ENCODE measurements at places on chromosomes 5 and 9.
A peak's percentile ranks its signal among the peaks of the same experiment; 100 is the strongest.

DNA sequence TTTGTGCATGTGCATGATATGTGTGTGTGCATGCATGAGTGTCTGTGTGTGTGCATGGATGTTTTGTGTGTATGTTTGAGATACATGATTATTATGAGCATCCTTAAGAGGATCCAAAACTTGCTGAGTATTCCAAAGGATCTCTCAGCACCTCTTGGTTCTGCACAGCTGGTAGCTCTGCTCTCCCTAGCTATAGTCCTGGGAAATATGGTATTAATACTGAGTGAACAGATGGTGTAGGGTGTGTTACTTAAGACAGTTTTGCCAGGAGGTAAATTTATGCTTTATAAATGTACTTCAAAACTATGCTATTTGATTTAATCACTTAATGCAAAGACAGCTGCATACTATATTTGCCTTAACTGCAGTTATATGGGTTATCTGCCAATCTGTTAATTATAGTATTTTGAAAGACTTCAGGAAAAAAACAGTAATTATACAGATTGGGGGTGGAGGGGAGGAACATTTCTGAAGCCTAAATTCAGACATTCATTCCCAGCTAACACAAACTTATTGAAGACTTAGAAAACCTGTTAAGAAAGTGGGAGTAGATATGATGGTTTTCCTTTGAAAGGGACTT lies 215.5 kb downstream of the MPDZ start:
- no peak for DNase-seq

DNA sequence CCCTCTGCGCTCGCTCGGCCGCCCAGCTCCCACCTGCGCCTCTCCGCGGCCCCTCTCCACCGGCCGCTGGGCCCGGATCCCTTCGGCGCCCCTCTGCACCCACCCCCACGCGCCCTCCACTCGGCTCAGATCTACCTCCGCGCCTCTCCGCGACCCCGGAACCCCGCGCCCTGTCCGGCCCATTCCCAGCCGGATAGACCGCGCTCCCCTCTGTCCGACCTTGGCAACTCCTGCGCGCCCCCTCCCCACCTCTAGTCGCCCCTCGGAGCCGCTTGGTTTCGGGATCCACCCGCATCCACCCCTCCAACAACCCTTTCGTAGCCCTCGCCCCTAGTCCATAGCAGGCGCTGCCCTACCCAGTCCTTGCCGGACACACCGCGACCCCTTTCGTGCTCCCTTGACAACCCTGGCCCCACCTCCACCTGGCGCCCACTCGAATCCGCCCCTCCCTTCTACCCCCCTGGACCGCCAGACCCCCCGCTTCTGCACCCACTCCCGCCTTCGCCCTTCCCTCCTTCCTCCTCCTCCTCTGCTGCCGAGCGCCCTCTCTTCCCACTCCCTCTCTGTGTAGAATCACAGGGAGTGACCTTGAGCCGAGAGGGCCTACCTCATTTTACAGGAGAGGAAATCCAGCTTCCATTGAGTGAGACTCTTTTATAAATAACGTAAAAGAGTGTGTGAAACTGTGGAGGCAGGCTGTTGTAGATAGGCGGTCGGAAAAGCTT lies 525 bp upstream of the AK3 start:
- DNase-seq, result no peak

DNA sequence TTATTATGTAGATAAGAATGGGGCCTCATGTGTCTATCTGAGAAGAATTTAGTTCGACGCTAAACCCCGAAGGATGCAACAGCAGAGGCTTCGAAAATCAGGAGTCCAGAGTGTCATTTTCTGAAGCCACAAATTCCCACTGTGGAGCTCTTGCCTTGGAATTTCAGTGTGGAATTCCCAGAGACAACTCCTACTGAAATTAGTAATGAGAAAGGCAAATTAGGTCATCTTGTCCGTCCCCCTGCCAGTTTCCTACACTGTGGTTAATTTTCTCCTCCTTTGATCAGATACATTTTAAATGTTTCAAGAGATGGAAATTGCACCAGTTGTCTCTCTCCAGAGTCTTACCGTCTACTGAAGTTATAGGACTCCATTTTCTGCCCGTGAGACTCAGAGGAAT lies 633.6 kb downstream of the BNC2 start:
- DNase-seq, result no peak

- no peak for DNase-seq
Measured at GRCh38 chr9:19231126-19231903, 822 bp downstream of the DENND4C start.

GRCh38 chr5:96335873-96336272 lies 97.2 kb downstream of the PCSK1 start:
- DNase-seq, result no peak

GRCh38 chr9:114317665-114318357 lies 5.1 kb upstream of the ORM1 start:
- peak; percentile 36 for DNase-seq

GRCh38 chr9:36832164-36832795 lies 201.8 kb downstream of the PAX5 start:
- no peak for DNase-seq

GRCh38 chr5:181263633-181264032 lies 2.7 kb upstream of the TRIM52 start:
- DNase-seq, result peak; percentile 33

GRCh38 chr5:112586596-112587062 lies 151.1 kb upstream of the APC start:
- DNase-seq, result no peak
